Stimulated activated CD8-positive, alpha-beta memory T cell treated with anti-CD3 and anti-CD28 coated beads, Interleukin-2, amount 100 ng/mL, for 1 hour (primary cell): ENCODE measurements at places on chromosomes 11 and 22.

GRCh38 chr22:50074551-50075530 lies 10.4 kb downstream of the MLC1 start:
- DNase-seq, result no peak

DNA sequence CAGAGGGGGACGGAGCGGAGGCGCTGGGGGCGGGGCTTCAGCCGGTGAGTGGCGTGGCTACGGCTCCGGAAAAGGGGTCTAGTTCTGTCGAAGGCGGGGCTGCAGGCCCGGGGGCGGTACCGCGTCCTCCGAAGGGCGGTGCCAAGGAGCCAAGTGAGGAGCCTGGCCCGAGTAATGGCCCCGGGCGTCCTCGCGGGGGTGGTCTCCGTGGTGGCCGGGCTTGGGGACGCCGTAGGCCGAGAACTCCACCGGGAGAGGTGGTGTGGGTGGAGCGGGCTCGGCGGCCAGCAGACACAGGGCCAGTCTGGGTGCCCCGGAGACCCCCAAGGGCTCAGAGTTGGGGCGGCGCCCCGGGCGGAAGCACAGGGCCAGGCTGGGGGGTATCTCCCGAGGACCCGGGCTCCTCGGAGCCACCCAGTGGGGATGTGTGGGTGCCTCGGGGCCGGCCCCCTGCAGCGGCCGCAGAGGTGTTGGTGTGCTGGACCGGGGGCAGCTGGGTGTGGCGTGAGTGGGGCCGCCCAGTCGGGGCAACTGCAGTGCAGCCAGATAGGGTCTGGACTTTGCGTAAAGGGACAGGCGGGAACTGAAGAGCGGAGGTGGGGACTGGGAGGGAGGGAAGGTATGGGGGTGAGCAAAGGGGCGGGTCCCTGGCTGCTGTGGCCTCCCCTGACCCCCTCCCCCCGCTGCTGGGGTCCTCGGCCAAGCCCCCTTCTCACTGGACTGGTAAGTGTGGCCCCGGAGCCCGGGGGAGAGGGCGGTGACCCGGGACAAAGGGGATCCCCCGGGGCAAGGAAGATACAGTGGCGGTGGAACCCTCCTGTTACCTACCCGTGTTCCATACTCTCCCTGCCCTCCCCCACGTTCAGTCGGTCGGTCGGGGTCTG lies 838 bp downstream of the FKBP2 start:
- no peak for DNase-seq

- no peak for DNase-seq
Measured at GRCh38 chr11:57798905-57799559, 37.4 kb downstream of the CTNND1 start.

DNA sequence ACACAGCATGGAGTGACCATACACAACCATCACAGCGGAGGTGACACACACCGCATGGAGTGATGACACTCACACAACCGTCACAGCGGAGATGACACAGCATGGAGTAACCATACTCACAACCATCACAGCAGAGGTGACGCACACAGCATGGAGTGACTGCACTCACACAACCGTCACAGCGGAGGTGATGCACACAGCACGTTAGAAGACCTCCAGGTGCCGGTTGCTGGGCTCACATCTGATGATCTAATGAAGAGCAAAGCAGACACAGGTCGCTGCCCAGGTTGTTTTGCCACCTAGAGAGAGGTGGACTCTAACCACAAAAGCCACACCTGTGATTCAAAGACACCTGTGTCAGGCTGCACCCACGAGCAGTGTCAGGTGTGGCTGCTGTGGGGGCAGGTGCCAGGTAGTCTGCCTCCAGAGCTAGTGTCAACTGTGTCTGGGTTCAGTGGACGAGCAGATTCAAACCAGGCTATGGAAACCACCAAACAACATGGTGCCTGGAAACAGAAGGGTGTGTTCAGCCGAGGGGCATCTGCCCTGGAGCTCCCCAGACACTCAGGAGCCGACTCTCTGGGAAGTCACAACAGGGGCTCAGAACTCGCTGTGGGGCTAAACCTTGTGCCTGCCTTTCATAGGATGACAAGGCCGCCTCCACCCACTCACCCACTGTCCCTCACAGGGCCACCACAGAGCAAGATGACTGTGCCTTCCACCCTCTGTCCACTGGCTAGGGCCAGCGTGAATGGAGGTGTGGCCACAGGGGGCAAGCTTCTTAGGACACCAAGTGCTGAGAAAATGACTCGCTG lies 608.2 kb downstream of the TBC1D22A start:
- DNase-seq, result no peak

DNA sequence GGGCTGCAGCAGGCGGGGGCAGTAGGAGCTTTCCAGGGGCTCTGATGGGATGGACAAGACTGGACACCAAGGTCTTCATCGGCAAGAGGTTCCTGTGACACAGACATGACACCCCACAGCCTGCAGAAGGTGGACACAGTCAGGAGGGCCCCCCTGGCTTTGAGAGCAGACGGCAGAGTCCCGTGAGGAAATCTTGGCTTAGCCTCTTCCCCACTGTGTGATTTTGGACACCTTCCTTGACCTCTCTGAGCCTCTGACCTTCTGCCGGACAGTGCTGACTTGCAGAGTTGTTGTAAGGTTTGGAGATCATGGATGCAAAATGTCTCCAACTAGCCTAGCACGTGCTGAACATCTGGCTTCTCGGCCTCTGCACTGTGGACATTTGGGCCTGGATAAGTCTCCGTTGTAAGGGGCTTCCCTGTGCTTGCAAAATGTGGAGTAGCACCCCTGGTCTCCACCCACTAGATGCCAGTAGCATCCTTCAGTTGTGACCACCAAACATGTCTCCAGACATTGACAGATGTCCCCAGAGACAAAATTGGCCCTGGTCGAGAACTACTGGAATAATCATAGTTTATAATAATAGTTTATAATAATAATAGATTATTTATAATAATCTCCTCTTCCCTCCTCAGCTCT lies 54.6 kb downstream of the MCM5 start:
- no peak for DNase-seq

DNA sequence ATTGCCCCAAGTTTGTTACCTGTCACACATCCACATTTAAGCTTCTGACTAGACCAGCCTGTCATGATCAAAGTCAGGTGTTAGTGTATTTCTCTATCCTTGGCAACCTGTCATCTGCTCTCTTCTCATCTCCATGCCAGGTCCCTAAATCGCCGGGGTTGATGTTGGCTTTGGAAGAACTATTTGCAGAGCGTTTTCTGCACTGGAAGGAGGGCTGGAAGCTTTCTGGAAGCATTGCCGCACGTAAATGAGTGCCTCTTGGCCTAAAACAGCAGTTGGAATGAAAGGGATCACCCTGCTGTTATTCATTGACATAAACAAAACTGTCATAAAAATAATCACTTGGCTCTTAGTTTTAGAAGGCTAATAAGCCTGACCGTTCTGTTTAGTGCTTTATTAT lies 1.4 kb downstream of the TTC12 start:
- DNase-seq, result no peak

- no peak for DNase-seq
Measured at GRCh38 chr11:79610678-79611077, 169.8 kb upstream of the TENM4 start.

- DNase-seq, result no peak
Measured at GRCh38 chr11:120184946-120185705, 25.7 kb upstream of the OAF start.

- DNase-seq, result no peak
Measured at GRCh38 chr11:2942872-2943710, 13.9 kb upstream of the PHLDA2 start.

GRCh38 chr11:36156817-36157519 lies 132.3 kb downstream of the COMMD9 start:
- no peak for DNase-seq

DNA sequence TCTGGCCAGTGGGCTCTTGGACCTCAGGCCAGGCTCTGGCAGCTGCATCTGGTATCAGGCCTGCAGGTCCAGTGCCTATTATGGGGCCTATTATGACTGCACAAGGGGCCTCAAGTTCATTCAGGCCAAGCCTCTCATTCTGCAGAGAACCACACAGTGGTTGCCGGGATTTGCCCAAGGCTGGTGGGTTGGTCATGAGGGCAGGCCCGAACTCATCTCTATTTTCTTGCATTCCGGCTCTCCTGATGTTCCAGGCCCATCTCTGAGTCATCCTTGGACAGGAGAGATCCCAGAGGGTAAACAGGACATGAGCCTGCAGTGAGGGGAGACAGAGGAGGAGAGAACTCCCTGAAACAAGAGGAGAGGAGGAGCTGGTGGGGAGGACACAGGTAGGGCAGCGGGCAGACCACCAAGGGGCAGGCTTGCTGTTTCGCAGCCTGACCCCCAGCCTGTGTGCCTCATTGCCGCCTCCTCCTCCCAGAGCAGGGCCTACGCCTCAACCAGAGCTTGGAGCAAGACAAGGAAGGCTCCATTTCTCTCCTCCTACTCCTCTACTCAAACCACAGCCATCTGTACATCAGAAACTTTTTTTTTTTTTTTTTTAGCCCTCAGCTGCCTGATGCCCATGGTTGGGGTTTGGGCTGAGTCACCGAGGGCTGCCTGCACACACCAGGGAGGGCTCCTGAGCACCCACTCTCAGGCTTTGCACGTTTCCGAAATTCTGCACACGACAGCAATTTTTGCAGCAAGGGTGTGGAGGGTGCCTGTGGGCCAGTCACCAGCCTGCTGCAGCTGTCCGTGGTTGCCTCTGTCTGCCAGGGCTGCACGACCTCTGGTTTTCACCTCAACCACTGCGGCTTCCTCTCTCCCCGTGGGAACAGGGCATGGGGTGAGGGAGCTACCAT lies 12.7 kb upstream of the TREH start:
- peak; percentile 38 for DNase-seq

- no peak for DNase-seq
Measured at GRCh38 chr22:31144223-31144622, 3.9 kb upstream of the PLA2G3 start.

DNA sequence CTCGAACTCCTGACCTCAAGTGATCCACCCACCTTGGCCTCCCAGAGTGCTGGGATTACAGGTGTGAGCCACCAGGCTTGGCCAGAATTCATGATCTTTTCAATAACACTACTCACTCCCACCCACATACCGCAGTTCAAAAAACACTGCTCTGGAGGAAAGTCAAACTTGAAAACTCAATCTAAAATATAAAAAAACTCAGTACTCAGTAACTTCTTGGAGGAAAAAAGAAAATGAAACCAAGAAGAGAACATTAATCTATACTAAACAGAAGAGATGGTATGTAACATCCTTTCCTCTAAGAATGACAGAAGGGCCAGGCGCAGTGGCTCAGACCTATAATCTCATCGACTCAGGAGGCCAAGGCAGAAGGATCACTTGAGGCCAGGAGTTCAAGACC lies 58.3 kb downstream of the MRTFA start:
- no peak for DNase-seq
